ENCODE measurements at places on chromosomes 5 and 9.

- H3K27me3 ChIP-seq = no peaks in the 10 kb centered on the region
- H3K4me1 ChIP-seq = peaks cover 5% of the 10 kb centered on the region
- no peak overlapping the region for H3K27ac ChIP-seq
These were observed 478.0 kb downstream of the ENC1 start for GRCh38 chr5:74162524-74162923.

GRCh38 chr5:41374631-41375030 lies 135.8 kb downstream of the PLCXD3 start:
- no peaks in the 10 kb centered on the region for H3K4me1 ChIP-seq
- no peak overlapping the region for H3K27ac ChIP-seq
- DNase-seq = no peak
- no peaks in the 10 kb centered on the region for H3K36me3 ChIP-seq
- H3K4me3 ChIP-seq = no peak overlapping the region

DNA sequence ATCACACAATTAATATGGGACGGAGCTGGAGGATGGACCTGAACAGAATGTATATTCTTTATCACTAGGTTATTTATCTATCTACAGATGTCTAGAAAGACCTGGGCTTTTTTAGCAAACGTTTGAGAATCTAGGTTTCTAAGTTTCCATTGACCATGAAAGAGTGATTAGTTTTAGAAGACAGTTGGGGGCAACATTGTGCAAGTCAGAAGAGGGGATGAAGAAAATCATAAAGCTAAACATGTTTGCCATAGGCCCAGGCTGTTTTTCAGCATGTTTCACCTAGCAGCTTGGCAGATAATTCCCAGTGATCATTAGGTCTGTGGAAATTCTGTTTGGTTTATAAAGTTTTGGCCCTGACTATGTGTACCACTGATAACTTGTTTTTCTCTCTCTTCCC lies 44.1 kb upstream of the CDKN2B start:
- H3K27ac ChIP-seq = no peak overlapping the region
- DNase-seq = no peak
- no peaks in the 10 kb centered on the region for H3K36me3 ChIP-seq
- H3K4me1 ChIP-seq = no peaks in the 10 kb centered on the region

- no peak for DNase-seq
- H3K36me3 ChIP-seq = no peaks in the 10 kb centered on the region
- no peak overlapping the region for H3K27ac ChIP-seq
- H3K4me1 ChIP-seq = no peaks in the 10 kb centered on the region
- no peak overlapping the region for H3K4me3 ChIP-seq
- H3K27me3 ChIP-seq = peaks cover 18% of the 10 kb centered on the region
These were observed 16.8 kb upstream of the CEP72 start for GRCh38 chr5:595285-595875.

DNA sequence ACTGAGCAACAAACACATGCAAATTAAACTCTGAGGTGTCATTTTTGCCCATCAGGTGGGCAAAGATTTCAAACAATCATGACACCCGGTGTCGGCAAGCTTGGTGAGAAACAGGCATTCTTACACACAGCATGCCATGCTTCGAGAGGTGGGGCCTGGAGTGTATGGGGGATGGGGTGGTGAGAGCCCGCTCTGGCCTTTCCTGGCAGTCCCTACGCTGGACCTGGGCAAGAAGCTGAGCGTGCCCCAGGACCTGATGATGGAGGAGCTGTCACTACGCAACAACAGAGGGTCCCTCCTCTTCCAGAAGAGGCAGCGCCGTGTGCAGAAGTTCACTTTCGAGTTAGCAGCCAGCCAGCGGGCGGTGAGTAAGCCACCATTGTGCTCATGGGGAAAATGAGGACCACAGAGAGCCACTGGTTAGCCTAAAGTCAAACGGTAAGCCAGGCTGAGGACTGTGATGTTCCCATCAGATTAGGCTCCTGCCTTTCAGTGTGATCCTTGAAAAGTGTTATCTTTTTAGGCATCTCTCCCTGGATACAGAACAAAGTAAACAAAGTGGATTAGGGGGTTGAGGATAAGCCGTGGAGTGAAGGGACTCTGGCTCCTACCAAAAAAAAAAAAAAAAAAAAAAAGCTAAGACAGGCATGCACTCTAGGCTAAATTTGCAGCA lies 9.4 kb downstream of the MYOZ3 start:
- no peaks in the 10 kb centered on the region for H3K36me3 ChIP-seq
- no peak for DNase-seq
- H3K27me3 ChIP-seq = peaks cover 2% of the 10 kb centered on the region
- no peak overlapping the region for H3K27ac ChIP-seq
- H3K4me1 ChIP-seq = peaks cover 5% of the 10 kb centered on the region
- H3K4me3 ChIP-seq = no peak overlapping the region

- no peak overlapping the region for H3K4me3 ChIP-seq
- no peaks in the 10 kb centered on the region for H3K4me1 ChIP-seq
- no peak for DNase-seq
- H3K27me3 ChIP-seq = no peaks in the 10 kb centered on the region
- no peak overlapping the region for H3K27ac ChIP-seq
These were observed 23.8 kb upstream of the ZNF622 start for GRCh38 chr5:16489322-16489791.

- H3K4me3 ChIP-seq = no peak overlapping the region
- H3K36me3 ChIP-seq = no peaks in the 10 kb centered on the region
- peaks cover 7% of the 10 kb centered on the region for H3K4me1 ChIP-seq
- peak; percentile 29 for DNase-seq
- H3K27me3 ChIP-seq = no peaks in the 10 kb centered on the region
These were observed 36.6 kb downstream of the PCDH1 start for GRCh38 chr5:141841378-141842180.
